ENCODE measurements at places on chromosomes 13 and 19. TPM values are rescaled to one million over a fixed set of nuclear protein-coding genes. Genes with fewer than 3 reads are reported as not detected.

GRCh38 chr13:89752394-89752793 is 1595.1 kb upstream of the MIR17HG start:
- H3K27ac ChIP-seq, result no peak overlapping the region
- no peaks in the 10 kb centered on the region for H3K4me1 ChIP-seq
- no peak for DNase-seq
- no peaks in the 10 kb centered on the region for H3K27me3 ChIP-seq

- H3K36me3 ChIP-seq, result no peaks in the 10 kb centered on the region
- no peaks in the 10 kb centered on the region for H3K4me1 ChIP-seq
- DNase-seq, result no peak
- no peak overlapping the region for H3K4me3 ChIP-seq
- H3K27me3 ChIP-seq, result 0 out of 2 replicates have a peak, but pooled peaks cover 7% of the 10 kb centered on the region
- H3K27ac ChIP-seq, result no peak overlapping the region
Observed at GRCh38 chr19:13071444-13072187, 31.0 kb downstream of the LYL1 start.

Gene OR4F17
- total RNA-seq, result not detected

Gene HS6ST3
- total RNA-seq, result 1.2 TPM

GRCh38 chr19:3409346-3410064 is 43.1 kb downstream of the NFIC start:
- H3K27ac ChIP-seq, result no peak overlapping the region
- H3K4me3 ChIP-seq, result no peak overlapping the region
- H3K4me1 ChIP-seq, result no peaks in the 10 kb centered on the region
- H3K36me3 ChIP-seq, result no peaks in the 10 kb centered on the region
- no peaks in the 10 kb centered on the region for H3K27me3 ChIP-seq
- DNase-seq, result no peak

Gene KCNC3
- total RNA-seq, result 3.4 TPM

Gene FXYD1
- total RNA-seq, result 1.7 TPM

Gene OVOL3
- total RNA-seq, result not detected

- H3K27ac ChIP-seq, result no peak overlapping the region
Observed at GRCh38 chr13:108700422-108701170, 71.2 kb downstream of the MYO16 start.

Gene FFAR2
- not detected for total RNA-seq

DNA sequence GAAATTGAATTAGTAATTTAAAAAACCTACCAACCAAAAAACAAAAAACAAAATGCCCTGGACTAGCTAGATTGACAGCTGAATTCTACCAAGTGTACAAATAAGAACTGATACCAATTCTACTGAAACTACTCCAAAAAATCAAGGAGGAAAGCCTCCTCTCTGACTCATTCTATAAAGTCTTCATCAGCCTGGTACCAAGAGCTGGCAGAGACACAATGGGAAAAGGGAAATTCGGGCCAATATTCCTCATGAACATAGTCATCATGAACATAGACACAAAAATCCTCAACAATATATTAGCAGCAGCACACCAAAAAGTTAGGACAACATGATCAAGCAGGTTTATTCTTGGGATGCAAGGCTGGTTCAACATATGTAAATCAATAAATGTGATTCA is 2667.7 kb upstream of the PCDH20 start:
- DNase-seq, result no peak
- no peak overlapping the region for H3K27ac ChIP-seq
- no peaks in the 10 kb centered on the region for H3K4me1 ChIP-seq
- no peaks in the 10 kb centered on the region for H3K36me3 ChIP-seq

DNA sequence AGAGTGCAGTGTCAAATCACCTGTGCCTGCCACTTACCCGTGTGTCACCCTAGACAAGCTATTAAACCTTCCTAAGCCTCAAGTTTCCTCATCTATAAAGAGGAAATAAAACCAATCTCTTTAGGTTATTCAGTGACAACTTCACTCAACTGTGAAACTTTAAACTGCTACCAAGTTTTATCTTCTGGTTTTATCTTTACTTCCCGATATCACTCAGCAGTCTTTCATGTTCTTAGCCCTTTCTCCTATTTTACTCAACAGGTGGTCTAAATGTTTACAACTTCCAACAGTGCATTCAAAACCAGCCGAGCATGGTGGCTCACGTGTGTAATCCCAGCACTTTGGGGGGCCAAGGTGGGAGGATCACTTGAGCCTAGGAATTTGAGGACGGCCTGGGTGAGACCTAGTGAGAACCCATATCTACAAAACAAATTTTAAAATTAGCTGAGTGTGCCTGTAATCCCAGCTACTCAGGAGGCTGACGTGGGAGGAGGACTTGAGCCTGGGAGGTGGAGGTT is 59.6 kb downstream of the GPALPP1 start:
- DNase-seq, result no peak
- H3K36me3 ChIP-seq, result no peaks in the 10 kb centered on the region
- no peak overlapping the region for H3K27ac ChIP-seq

Gene LTBP4
- total RNA-seq, result 65.0 TPM

Data from GM23338 (cell line).